ENCODE measurements at places on chromosomes 2 and 18. TPM values are rescaled to one million over a fixed set of nuclear protein-coding genes. Genes with fewer than 3 reads are reported as not detected.

Gene ARL6IP6
- 54.8 TPM for polyA plus RNA-seq

Gene ZNF892
- polyA plus RNA-seq, result 6.1 TPM

- DNase-seq, result no peak
These were observed 14.9 kb downstream of the MAL start for GRCh38 chr2:95040426-95040825.

- no peak for DNase-seq
These were observed 89.5 kb downstream of the ACKR3 start for GRCh38 chr2:236658974-236659757.

GRCh38 chr2:107806901-107807300 is 19.8 kb upstream of the RGPD4 start:
- DNase-seq, result no peak

GRCh38 chr2:240069829-240070228 is 16.5 kb upstream of the OR6B3 start:
- no peak for DNase-seq

DNA sequence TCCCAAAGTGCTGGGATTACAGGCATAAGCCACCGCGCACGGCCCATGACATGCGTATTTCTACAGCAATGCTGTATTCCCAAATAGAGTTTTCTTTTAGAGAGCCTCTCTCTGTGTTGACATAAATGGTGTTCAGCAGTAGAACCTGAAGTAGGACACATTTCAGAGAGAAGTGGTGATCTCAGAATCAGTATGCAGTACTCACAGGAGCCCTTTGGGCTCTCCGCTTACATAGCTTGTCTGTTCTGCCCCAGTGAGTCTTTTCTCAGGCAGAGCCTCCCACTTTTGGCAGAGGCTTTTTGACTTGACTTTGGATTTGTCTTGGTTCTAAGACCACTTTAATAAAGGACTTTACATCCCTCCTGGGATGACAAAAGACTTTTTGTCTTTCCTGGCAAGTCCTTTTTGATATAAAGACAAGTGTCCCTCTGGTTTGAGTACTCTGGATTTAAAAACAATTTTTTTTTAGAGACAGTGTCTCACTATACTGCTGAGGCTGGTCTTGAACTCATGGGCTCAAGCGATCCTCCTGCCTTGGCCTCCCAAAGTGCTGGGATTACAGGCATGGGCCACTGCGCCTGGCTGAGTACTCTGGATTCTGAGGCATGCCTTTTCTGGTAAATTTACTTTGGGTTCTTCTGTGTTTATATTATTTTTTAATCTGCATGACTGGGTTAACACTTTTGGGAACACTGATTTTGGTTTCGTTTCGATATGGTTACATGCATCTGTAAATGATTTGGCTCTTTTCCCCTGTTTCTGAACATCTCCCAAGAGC is 113.3 kb downstream of the SMAD2 start:
- DNase-seq, result no peak

DNA sequence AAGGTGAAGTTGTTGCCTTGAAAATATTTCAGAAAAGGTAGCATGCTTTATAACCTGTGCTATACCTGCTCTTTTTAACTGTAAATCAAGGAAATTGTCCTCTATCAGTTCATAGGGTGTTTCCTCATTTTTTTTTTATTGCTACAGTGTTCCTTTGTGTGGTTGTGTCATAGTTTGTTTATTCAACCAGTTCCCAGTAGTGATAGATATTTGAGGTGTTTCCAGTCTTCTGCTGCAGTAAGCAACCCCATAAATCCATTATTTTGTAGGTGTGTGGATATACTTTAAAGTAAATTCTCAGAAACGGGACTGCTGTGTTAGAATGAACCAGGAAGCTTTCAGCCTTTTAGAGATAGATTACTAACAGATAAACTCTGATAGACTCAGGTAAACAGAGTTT is 39.6 kb downstream of the SEMA4F start:
- no peak for DNase-seq

- no peak for DNase-seq
These were observed 79.5 kb downstream of the DGKD start for GRCh38 chr2:233433794-233434193.

DNA sequence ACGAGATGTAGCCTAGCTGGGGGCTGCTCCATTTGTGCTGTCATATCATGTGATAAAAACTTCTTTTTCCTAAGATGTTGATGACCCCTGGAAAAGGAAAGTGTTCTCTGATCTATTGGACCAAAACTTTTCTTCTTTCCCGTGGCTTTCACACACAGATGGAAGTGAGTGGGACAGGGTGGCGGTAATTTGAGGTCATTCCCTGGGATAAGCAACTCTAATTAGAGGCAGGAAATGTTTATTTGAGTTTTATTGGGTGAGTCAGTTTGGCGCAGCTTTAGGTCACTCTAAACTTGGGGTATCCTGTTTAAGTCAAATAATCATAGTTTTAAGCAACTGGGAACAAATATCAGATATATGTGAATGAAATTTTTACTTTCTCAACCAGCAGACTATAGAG is 221.0 kb upstream of the EPAS1 start:
- DNase-seq, result no peak

- no peak for DNase-seq
These were observed 255.8 kb downstream of the CYP26B1 start for GRCh38 chr2:71891719-71892422.

- no peak for DNase-seq
These were observed 50.5 kb downstream of the ZNF532 start for GRCh38 chr18:58915006-58915799.

- DNase-seq, result no peak
These were observed 5.8 kb upstream of the D2HGDH start for GRCh38 chr2:241728627-241729026.

- no peak for DNase-seq
These were observed 8.6 kb downstream of the FAM124B start for GRCh38 chr2:224393157-224393872.

All from left renal cortex interstitium (tissue), 4 donors.